IPS DF 6.9 (cell line): ENCODE measurements at places on chromosomes 13 and 19.

- no peak for DNase-seq
Measured at GRCh38 chr19:8457827-8458226, 13.1 kb downstream of the HNRNPM start.

DNA sequence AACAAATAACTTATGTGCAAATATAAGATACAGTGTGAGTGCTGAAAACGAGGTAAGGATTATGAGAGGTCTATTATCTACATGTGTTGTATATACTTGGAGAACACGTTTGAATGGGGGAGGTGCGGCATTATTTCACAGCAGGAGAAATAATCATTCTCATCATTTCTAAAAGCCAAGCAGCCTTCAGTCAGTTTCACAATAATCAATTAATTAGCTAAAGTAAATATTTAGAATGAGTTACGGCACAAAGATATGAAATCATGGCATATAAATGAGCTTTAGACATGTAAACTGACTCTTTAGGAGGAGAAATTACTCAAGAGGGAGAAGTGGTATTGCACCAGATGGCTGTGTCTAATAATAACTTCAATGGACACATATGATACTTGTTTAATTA lies 366.6 kb downstream of the DNAJC15 start:
- no peak for DNase-seq

DNA sequence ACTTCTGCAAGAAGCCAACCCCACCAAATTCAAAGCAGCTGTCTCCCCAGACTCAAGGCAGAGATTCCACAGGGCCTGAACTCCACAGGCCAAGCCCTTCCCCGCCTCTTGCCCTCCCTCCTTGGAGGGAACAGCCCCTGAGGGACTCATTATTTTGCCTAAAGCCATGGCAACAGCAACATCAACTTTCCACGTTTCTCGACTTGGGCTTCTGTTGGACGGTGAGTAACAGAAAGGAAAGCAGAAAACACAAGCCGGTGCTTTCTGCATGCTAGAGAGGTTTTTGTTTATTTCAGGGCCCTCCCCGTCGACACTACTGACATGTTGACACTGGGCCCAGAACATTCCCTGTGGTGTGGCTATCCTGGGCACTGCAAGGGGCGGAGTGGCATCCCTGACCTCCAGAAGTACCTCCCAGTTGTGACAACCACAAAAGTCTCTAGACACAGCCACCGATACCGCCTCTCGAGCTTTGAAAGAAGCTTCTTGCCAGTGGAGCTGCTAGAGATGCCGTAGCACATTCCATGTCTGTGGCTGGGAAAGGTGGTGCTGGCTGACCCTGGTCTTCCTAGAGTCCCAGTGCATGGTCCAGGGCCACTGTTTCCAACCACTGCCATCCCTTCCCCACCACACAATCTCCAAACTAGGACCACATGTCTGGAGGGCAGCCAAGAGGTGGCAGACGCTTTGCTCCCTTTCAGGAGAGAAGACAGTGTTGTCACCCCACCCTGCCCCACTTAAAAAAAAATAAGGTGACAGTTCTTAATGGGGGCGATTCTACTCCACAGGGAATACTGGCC lies 12.8 kb downstream of the CAPS start:
- no peak for DNase-seq

GRCh38 chr19:3961007-3961406 lies 9.9 kb downstream of the DAPK3 start:
- DNase-seq: no peak

GRCh38 chr19:40360708-40361241 lies 12.3 kb downstream of the PLD3 start:
- no peak for DNase-seq

GRCh38 chr13:44429311-44429710 lies 55.7 kb downstream of the SERP2 start:
- DNase-seq: no peak

GRCh38 chr19:17841810-17842662 lies 5.7 kb downstream of the JAK3 start:
- no peak for DNase-seq

DNA sequence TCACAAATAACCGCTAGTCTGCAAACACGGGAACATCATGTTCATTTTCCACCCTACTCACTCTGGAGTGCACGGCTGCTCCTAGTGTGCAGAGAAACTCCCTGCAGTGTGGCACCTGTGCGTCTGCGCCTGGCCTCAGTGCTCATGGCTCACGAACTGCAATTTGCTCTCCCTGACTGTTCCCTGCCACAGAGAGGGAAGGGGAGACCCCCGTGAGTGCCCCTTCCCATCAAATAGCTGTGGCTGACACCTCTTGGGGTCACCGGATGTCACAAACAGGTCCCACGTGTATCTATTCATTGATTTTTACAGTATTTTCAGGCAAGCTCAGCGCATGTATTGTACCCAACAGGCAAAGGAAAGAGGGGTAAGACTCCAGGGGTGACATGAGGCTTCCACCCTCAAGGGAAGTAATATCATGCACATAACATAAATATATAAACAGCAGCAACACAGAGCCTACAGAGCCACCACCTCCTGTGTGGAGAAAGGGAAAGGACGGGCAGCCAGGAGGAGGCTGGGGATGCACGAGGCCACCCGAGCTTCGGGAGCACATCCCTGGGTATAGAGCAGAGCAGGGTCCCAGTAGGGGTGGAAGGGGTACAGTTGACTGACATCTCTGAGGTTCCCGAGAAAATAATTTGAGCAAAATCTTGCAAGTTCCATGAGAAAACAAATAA lies 140.3 kb upstream of the SOX1 start:
- no peak for DNase-seq

DNA sequence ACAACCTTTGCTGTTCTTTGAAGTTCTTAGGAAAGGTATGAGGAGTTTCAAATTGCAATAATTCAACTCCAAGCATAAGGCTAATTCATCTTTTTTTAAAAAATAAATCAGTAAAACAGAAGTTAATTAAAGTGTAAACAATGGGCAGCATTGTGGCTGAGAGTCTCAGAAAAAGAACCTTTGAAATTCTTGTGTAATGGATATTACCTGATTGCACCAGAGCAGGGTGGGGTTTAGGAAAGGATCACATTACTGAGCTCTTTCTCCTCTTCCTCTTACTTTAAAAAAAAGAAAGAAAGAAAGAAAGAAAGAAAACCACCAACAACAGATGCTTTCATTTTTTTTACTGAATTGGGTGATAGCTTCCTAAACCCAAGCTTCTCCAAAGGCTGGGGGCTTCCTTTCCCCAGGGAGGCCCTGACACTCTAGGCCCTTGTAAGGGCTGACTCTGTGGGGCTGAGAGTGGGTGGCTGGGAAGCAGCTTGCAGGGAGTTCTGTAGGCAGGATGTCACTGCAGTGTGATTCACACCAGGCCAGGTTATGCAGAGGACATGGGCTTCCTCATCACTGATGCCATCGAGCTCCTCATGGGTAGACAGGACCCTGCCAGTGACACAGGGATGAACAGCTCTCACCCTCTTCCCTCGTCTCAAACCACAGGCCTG lies 564.5 kb downstream of the FGF9 start:
- peak; percentile 11 for DNase-seq

- no peak for DNase-seq
Measured at GRCh38 chr19:5067678-5068077, 98.8 kb downstream of the KDM4B start.

DNA sequence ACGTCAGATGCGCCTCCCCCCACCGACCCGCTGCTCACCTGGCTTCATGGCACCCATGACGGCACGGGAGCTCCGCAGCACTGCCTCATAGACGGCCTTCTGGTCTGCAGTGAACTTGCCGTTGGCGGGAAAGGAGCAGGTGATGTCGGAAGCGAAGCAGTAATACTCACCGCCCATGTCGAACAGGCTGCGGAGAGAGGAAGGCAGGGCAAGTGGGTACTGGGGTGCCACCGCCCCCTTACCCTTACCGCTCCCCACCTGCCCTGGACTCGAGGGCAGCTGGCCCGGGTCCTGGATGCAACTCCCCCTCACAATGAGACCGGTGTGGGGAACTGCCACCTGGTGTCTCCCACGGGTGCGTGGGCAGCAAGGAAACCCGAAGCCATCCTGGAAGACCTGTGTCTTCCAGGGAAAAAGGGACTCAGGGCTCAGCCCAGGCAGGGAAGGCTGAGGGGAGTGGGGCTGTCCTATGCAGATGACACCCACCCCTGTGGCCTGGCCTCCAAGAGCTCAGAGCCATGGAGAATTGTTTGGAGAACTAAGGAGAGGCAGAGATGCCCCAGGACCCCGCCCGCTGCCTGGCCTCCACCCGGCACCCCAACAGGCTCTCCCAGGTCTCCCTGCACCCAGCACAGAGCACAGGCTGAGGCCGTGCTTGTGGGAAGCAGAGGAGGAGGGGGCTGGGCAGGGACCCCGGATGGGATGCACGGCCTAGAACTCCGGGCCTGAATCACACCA lies 28.3 kb downstream of the CEBPG start:
- DNase-seq: no peak

GRCh38 chr13:111256458-111256857 lies 64.0 kb upstream of the TEX29 start:
- DNase-seq: no peak

DNA sequence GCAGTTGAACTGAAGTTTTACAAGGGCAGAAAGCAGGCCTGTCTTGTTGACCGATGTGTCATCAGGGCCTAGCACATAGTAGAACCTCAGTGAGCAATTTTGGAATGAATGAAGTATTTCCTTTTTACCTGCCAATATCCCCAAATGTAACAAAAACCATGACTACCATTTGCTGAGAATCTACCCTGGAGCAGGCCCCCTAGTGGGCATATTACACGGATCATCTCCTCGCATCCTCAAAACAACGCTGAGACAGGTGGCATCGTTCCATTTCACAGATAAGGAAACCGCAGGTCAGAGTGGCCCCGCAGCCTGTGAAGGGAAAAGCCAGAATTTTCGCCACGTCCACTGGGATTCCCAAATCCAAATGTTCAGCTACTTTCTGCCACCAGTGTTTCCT lies 77.9 kb downstream of the CACNA1A start:
- no peak for DNase-seq

GRCh38 chr13:112809332-112810315 lies 119.8 kb downstream of the ATP11A start:
- DNase-seq: no peak

DNA sequence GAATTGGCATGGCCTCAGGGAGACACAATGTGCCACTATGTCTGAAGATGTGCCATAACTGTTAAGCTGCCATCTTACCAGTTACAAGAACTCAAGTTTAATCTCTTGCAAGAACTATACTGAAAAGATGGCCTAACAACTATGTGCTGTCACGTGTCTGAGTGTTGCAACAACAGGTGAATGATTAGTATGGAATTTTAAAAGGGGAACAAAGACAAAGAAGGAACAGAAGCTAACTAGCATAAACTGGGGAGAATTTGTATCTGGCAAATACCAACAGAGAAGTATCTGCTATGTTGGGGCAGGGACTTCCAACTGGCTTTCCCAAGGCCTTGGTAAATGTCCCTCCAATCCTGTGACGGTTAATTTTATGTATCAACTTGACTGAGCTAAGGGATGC lies 11.5 kb upstream of the ACOD1 start:
- DNase-seq: no peak

DNA sequence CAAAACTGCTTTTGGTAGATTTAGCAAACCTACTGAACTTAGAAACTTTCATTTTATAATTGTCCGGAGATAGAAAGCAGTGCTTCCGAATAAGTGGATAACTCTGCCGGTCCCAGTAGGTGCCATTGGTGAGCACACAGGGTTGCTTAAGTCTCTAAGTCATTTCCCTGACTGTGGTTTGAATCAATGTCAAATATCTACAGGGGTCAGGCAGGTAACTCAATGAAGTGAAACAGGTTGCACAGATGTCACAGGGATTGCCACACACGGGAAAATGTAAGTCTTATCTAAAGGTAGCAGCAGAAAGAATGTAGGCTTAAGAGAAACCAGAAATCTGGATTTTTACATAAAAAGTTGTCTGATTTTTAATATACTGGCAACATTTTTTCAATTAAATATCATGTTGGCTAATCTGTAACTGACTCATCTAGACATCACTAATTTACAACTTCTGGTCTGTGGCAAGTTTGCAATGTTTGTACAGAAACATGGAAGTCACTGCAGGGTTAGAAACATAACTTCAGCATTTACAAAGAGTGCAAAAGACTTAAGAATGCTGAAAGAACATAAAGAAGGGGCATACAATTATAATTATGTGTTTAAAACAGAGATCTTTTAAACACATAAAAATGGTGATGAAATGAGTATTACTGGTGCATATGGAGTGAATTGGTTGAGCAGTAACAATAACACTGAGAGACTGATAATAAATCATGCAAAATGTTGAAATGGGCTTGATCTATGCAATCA lies 14.3 kb upstream of the LRRC63 start:
- DNase-seq: no peak

- DNase-seq: no peak
Measured at GRCh38 chr13:43804461-43805070, 17.8 kb upstream of the ENOX1 start.

- no peak for DNase-seq
Measured at GRCh38 chr19:8340341-8341096, 2.5 kb downstream of the KANK3 start.

DNA sequence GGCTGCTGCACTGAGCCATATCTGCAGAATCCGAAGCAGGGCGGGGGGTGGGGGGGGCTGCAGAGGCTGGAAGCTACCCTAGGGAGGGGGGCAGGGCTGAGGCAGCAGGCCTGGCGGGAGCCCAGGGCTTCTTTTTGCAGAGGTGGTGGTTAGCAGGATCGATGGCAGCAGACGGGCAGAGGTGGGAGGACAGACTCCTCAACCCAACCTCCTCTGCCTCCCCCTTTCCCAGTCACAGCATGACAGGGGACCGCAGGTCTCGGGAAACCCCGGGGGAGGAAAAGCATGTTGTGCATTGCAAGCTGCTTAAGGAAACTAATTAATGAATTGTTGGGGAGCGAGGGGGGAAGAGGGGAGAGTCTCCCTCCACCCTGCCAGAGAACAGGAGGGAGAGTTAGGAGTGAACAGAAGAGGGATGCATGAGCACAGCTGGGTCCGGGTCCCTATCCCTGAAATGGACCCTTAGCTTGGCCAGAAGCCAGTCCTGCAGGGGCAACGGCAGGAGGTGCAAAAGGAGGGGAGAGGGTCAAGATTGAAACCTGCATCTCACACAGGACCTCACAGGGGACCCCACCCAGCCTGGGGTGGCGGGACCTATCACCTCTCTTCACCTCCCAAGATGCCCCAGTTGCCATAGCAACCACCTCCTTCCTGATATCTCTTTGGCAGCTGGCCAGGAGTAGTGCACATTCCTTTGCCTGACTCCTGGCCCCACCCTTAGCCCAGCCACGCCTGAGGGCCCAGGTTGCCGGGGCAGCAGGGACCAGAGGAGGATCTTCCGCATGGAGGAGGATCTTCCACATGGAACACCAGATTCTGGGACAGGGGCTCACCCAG lies 1.8 kb downstream of the FXYD7 start:
- DNase-seq: no peak
